ENCODE measurements at places on chromosomes 1 and 21. TPM values are rescaled to one million over a fixed set of nuclear protein-coding genes. Genes with fewer than 3 reads are reported as not detected.

Gene LRRC38
- not detected for total RNA-seq

Gene MROH9
- total RNA-seq = under 0.01 TPM

Gene LAMB3
- 3.9 TPM for total RNA-seq

Gene ILDR2
- 0.43 TPM for total RNA-seq

DNA sequence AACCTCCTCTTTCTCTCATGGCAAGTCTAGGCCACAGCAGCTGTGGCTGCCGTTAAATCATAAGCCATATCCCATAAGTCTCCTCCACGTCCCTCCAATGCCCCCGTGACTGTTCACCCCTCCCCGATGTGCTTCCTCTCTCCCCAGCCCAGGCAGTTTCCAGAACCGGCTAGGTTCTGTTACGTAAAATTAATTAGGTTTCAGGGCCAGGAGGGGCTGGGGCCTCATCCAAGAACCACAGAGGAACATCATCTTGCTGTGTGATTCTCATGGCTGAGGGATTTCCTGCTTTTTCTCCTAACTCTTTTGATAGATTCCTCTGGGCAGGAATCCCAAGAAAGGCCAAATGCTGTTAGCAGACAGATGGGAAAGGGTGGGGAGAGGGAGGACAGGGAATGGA, 141.8 kb upstream of the AJAP1 start:
- no peak for DNase-seq

DNA sequence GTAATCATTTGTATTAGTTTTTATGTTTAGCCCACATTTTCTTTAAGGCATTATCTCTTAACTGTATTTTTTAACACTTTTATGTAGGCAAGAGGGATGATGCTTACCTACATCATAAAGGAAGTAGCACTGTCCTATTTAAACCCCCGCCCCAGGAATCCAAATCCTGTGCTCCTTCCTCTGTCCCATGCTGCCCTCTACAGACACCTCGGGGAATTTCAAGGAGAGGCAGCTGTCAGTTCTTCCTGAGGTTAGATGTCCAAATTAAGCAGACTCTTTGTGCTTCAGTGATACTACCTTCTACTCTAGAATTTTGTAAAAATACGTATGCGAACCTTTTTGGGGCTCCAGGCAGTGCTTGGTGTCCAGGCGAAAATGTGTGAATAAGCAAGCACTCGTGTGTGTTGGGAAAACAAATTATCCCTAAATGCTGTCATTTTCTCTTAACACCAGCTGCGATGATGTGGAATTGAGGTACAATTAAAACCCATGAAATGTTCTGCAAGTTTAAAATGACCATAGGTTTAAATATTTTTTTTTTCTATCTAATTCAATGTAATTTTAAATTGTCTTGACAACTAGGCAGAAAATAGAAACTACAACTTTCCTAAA, 19.2 kb downstream of the CRCT1 start:
- DNase-seq = peak; percentile 2

DNA sequence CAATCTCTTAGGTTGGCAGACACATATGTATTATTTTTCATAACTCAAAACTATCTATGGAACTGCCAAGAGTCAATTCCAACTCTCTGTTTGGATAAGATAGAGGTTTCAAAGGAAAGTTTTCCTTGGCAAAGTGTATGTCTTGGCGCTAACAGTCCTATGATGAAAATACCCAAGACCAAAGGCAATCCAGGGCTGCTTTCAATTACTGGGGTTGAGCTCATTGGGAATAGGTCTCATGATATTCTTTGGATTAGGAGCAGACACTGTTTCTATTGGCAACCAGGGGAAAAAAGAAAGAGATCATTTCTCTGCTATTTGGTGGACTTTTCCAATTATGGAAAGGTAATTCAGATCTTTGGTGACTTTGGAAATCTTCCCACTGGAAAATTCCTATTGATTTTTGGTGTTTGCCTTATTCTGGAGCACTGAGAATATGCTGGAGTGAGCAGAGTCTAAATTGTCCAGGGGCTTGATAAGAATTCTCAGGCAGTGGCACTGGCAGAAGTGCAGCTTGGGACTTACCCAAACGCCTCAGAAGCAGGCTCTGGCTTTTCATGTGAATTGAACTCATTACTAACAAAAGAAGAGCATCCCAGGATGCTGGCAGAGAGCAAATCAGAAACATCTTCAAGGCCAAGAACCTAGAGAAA, 20.4 kb upstream of the PLXNA2 start:
- no peak for DNase-seq

GRCh38 chr21:34803782-34804370, 135.1 kb downstream of the CLIC6 start:
- no peak for DNase-seq

GRCh38 chr1:57835620-57836019, 411.8 kb upstream of the DAB1 start:
- no peak for DNase-seq

- DNase-seq = no peak
Observed at GRCh38 chr1:77360256-77360655, 78.4 kb downstream of the AK5 start.

Data from fibroblast of villous mesenchyme (primary cell).